ENCODE measurements at places on chromosomes 2 and 18. TPM values are rescaled to one million over a fixed set of nuclear protein-coding genes. Genes with fewer than 3 reads are reported as not detected.
A peak's percentile ranks its signal among the peaks of the same experiment; 100 is the strongest.

The EEF1B2 gene
- total RNA-seq, result 680 TPM

The SLC14A1 gene
- total RNA-seq, result not detected

The KLHL14 gene
- total RNA-seq, result 0.33 TPM

GRCh38 chr2:219733106-219733505, 105.7 kb downstream of the SLC4A3 start:
- H3K27me3 ChIP-seq, result no peaks in the 10 kb centered on the region
- no peak overlapping the region for H3K27ac ChIP-seq
- no peaks in the 10 kb centered on the region for H3K4me1 ChIP-seq

- no peaks in the 10 kb centered on the region for H3K4me1 ChIP-seq
- no peaks in the 10 kb centered on the region for H3K36me3 ChIP-seq
- peaks cover 19% of the 10 kb centered on the region for H3K27me3 ChIP-seq
- H3K27ac ChIP-seq, result no peak overlapping the region
Observed at GRCh38 chr2:136117391-136117841, 533 bp downstream of the CXCR4 start.

DNA sequence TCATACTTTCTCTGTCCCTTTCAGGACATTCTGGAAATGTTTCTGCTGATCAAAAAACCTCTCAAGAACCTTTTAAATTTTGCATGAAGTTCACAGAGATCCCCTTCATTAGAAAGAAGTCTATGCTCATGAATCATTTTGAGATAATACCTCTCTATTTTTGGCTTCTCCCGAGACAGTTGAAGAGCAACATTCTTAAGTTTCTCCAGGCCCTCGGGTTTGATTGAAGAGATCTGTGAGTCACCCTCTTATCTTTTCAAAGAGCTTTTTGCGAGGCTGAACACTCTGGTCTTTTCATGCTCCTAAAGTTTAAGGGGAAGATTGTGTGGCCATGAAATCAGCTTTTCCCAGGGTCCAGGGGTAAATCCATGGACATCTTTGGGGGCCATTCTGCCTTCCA, 354.2 kb downstream of the FBXO15 start:
- H3K27ac ChIP-seq, result no peak overlapping the region
- DNase-seq, result no peak
- H3K27me3 ChIP-seq, result no peaks in the 10 kb centered on the region
- no peaks in the 10 kb centered on the region for H3K36me3 ChIP-seq

DNA sequence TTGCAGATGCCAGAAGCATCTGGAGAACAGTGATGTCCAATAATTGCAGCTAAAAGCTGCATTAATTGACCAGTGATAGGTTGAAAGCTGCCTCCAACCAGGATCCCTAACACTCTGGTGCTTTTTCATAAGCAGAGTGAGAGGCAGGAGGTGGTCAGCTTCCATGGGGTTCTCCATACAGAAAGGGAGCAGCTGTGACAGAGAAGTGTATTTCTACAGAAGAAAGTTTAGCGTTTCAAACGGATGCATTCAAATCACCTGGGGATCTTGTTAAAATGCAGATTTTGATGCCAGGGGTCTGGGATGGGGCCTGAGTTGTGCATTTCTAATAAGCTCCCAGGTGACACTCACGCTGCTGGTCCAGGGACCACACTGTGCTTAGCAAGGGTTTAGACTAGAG, 216.5 kb upstream of the NRP2 start:
- H3K27me3 ChIP-seq, result no peaks in the 10 kb centered on the region
- H3K27ac ChIP-seq, result no peak overlapping the region
- no peak for DNase-seq
- no peaks in the 10 kb centered on the region for H3K4me1 ChIP-seq
- no peak overlapping the region for H3K4me3 ChIP-seq
- no peaks in the 10 kb centered on the region for H3K36me3 ChIP-seq

DNA sequence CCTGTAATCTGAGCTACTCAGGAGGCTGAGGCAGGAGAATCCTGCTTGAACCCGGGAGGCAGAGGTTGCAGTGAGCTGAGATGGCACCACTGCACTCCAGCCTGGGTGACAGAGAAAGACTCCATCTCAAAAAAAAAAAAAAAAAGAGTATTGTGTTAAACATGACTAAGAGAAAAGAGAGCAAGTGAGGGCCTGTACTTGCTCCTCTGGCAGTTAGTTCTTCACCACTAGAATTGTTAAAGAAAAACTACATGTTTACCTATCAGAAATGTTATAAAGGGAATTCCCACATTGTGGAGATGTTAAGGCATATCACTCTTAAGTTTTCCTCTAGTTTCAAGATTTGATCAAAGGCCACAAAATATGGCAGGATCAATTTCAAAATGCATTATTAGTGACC, 75.4 kb upstream of the LRATD1 start:
- no peaks in the 10 kb centered on the region for H3K36me3 ChIP-seq
- H3K27me3 ChIP-seq, result no peaks in the 10 kb centered on the region
- H3K4me3 ChIP-seq, result no peak overlapping the region
- no peak for DNase-seq
- H3K4me1 ChIP-seq, result peaks cover 13% of the 10 kb centered on the region
- H3K27ac ChIP-seq, result no peak overlapping the region

DNA sequence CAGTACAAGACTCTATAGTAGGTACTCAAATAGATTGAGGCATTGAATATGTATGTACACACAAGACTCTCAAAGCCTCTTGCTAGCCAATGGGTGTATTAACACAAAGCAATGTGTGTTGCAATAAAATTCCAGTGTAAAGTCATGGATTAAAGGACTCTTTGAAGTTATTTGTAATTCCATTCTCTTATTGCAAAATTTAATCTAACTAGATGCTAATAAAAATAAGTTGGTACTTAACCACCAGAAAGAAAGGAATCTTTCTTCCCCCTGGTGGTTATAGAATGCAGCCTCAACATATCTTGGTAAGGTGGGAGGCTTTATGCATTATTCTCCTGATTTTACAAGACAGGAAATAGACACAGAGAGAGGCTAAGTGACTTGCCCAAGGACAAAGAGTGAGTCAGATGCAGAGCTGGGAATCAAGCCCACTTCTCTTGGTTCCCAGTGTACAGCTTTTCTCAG, 18.0 kb downstream of the LRP1B start:
- no peaks in the 10 kb centered on the region for H3K4me1 ChIP-seq
- H3K36me3 ChIP-seq, result no peaks in the 10 kb centered on the region
- H3K4me3 ChIP-seq, result no peak overlapping the region
- H3K27me3 ChIP-seq, result no peaks in the 10 kb centered on the region

DNA sequence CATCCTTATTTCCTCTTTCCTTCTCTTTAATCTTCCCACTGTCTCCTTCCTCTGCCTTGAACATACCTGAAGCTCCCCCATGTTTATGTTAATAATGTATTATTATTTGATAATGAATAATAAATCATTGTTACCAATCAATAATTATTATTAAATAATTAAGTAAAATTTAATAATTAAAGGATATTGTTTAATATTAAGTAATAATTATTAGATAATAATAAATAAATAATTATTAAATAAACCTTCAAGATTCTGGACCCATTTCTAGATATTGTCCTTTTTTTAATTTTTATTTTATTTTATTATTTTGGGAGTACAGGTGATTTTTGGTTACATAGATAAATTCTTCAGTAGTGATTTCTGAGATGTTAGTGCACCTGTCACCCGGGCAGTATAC, 7.4 kb upstream of the EVA1A start:
- H3K27ac ChIP-seq, result no peak overlapping the region
- no peak for DNase-seq
- no peaks in the 10 kb centered on the region for H3K36me3 ChIP-seq
- H3K4me3 ChIP-seq, result no peak overlapping the region
- no peaks in the 10 kb centered on the region for H3K4me1 ChIP-seq
- H3K27me3 ChIP-seq, result no peaks in the 10 kb centered on the region

DNA sequence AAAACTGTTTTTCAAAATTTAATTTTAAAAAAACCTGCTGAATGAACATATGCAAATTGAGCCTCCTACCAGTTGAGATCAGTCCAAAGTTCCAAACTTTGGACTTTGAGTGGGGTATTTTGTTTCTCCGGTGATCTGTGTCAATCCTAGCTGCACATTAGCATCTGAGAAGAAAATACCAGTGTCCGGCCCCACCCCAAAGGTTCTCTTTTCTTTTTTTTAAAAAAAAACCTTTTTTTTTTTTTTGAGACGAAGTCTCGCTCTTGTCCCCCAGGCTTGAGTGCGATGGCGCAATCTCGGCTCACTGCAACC, 91.7 kb downstream of the SEPTIN10 start:
- no peaks in the 10 kb centered on the region for H3K27me3 ChIP-seq
- no peaks in the 10 kb centered on the region for H3K36me3 ChIP-seq
- no peak overlapping the region for H3K27ac ChIP-seq

GRCh38 chr2:174704642-174705041, 59.6 kb downstream of the CHRNA1 start:
- DNase-seq, result no peak
- H3K36me3 ChIP-seq, result no peaks in the 10 kb centered on the region
- H3K27ac ChIP-seq, result no peak overlapping the region
- no peaks in the 10 kb centered on the region for H3K27me3 ChIP-seq
- no peaks in the 10 kb centered on the region for H3K4me1 ChIP-seq

DNA sequence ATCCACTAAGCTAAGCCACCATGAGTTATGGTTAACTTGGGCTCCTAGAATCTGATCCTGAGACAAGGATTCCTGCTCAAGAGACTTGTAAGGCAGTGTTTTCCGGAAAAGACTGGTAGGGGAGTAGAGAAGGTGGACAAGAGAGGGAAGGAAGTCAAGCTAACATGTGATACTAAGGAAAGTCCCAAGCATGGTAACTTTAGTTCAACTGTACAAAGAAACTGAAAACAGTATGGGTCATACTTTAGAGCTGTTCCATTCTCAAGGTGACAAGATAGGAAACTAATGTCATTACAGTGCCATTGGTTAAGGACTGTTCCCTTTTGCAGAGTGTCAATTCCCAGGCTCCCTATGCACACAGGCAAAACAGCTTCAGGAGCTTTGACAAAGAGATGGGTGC, 5.8 kb downstream of the MYO5B start:
- no peak overlapping the region for H3K4me3 ChIP-seq
- H3K27me3 ChIP-seq, result peaks cover 1% of the 10 kb centered on the region
- H3K36me3 ChIP-seq, result no peaks in the 10 kb centered on the region
- H3K4me1 ChIP-seq, result peaks cover 9% of the 10 kb centered on the region
- DNase-seq, result no peak

DNA sequence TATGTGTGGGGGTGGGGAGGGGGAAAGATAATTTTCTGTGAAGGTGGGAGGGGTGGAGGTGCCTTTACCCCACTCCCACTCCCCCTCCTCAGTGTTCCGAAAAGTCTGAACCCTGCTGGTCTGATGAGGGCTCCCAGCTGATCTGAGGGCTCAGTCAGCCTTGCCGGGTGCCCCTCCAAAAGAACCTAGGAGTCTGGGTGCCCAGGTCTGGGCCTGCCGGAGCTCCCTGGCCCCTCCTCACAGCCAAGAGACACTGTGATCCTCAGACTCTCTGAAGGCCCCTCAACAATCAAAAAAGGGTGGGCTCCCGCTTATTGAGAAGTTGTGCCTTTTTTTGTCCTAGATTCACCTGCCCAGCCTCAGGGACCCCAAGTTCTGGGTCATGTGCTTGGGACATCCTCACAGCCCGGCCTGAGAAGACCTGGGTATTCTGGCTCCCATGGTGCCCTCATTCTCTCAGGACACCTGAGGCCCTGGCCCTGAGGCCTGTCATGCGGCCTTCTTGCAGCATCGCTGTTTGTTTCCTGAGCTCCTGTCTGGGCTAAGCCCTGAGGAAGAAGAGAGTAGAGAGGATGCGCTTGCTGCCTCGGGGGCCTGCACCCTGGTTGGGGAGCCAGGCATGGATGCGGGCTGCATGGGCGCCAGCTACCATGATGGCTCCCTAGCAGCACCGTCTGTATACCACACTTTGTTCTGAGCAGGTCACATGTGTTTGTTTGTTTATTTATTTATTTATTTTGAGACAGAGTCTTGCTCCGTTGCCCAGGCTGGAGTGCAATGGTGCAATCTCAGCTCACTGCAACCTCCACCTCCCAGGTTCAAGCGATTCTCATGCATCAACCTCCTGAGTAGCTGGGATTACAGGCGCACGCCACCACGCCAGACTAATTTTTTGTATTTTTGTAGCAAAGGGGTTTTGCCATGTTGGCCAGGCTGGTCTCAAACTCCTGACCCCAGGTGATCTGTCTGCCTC, 44.0 kb downstream of the SDC1 start:
- H3K4me1 ChIP-seq, result no peaks in the 10 kb centered on the region
- DNase-seq, result peak; percentile 32
- no peaks in the 10 kb centered on the region for H3K27me3 ChIP-seq
- no peak overlapping the region for H3K4me3 ChIP-seq
- H3K36me3 ChIP-seq, result no peaks in the 10 kb centered on the region

- DNase-seq, result no peak
- no peak overlapping the region for H3K4me3 ChIP-seq
- no peaks in the 10 kb centered on the region for H3K36me3 ChIP-seq
- H3K4me1 ChIP-seq, result peaks cover 21% of the 10 kb centered on the region
Observed at GRCh38 chr18:78072375-78072774, 822.7 kb downstream of the GALR1 start.

GRCh38 chr18:3180325-3180724, 39.4 kb downstream of the MYOM1 start:
- no peaks in the 10 kb centered on the region for H3K27me3 ChIP-seq
- peaks cover 19% of the 10 kb centered on the region for H3K36me3 ChIP-seq
- no peak for DNase-seq

DNA sequence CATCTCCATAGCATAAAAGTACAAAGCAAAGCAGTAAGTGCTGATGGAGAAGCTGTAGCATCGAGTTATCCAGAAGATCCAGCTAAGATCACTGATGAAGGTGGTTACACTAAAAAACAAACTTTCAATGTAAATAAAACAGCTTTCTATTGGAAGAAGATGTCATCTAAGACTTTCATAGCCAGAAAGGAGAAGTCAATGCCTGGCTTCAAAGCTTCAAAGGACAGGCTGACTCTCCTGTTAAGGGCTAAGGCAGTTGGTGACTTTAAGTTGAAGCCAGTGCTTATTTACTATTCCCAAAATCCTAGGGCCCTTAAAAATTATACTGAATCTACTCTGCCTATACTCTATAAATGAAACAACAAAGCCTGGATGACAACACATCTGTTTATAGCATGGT, 44.0 kb downstream of the METTL8 start:
- no peaks in the 10 kb centered on the region for H3K27me3 ChIP-seq
- H3K4me1 ChIP-seq, result no peaks in the 10 kb centered on the region
- no peaks in the 10 kb centered on the region for H3K36me3 ChIP-seq
- no peak overlapping the region for H3K4me3 ChIP-seq

- H3K27me3 ChIP-seq, result no peaks in the 10 kb centered on the region
- no peaks in the 10 kb centered on the region for H3K4me1 ChIP-seq
- no peak overlapping the region for H3K4me3 ChIP-seq
- DNase-seq, result no peak
- no peak overlapping the region for H3K27ac ChIP-seq
- peaks cover 84% of the 10 kb centered on the region for H3K36me3 ChIP-seq
Observed at GRCh38 chr18:23534276-23534675, 31.0 kb downstream of the RMC1 start.

- H3K27me3 ChIP-seq, result no peaks in the 10 kb centered on the region
- H3K36me3 ChIP-seq, result peaks cover under 1% of the 10 kb centered on the region
- no peak for DNase-seq
- H3K4me3 ChIP-seq, result no peak overlapping the region
- no peak overlapping the region for H3K27ac ChIP-seq
Observed at GRCh38 chr2:127968610-127969339, 59.1 kb downstream of the SAP130 start.

Data from sigmoid colon (tissue), 7 donors.